ENCODE measurements at places on chromosomes 7 and 10. TPM values are rescaled to one million over a fixed set of nuclear protein-coding genes. Genes with fewer than 3 reads are reported as not detected.

SFTPA1 gene
- not detected for total RNA-seq

CRCP gene
- 21.2 TPM for total RNA-seq

SHTN1 gene
- total RNA-seq = 0.85 TPM

TACR2 gene
- total RNA-seq = 0.20 TPM

All from smooth muscle cell of the pulmonary artery (primary cell).